HFFc6 (cell line): ENCODE measurements at places on chromosomes 13 and 19.

DNA sequence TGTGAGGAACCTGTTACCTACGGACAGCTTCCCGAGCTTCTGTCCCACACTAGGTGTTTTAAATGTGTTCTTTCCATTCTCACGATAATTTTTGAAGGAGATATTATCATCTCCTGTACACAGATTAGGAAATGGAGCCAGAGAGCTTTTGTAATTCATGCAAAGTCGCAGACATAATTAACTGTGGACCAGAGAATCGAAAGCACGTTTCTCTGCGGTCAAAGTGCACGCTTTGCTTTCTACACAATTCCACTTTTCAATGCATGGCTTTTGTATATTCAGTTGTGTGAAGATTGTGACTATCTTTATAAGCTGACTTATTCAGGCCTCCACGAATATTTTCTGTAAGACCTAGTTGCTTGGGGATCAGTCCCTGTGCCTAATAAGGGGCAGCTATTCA lies 81.7 kb upstream of the SLC10A2 start:
- DNase-seq: no peak

DNA sequence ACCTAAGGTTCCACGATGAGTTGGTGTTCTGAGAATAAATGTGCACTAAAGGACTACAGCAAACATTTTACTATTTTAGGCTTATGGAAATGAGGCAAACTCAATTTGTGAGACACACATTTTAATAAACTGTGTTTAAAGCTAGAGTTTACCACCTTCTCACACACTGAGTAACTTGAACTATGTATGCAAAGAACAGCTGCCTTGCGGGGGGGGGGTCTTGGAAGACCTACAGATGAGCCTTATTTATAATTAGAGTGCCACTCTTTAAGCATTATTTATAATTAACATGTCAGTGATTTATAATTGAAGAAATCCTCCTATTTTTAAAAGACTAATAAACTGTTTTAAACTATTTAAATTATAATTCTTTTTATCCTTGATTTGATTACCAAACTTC lies 300.4 kb downstream of the DLEU7 start:
- DNase-seq: no peak

GRCh38 chr13:33106656-33107360 lies 90.6 kb downstream of the KL start:
- no peak for DNase-seq

GRCh38 chr13:37201081-37201480 lies 95.6 kb upstream of the CSNK1A1L start:
- DNase-seq: no peak

GRCh38 chr19:919199-920050 lies 2.3 kb downstream of the KISS1R start:
- no peak for DNase-seq
